ENCODE measurements at places on chromosomes 2 and 18.

DNA sequence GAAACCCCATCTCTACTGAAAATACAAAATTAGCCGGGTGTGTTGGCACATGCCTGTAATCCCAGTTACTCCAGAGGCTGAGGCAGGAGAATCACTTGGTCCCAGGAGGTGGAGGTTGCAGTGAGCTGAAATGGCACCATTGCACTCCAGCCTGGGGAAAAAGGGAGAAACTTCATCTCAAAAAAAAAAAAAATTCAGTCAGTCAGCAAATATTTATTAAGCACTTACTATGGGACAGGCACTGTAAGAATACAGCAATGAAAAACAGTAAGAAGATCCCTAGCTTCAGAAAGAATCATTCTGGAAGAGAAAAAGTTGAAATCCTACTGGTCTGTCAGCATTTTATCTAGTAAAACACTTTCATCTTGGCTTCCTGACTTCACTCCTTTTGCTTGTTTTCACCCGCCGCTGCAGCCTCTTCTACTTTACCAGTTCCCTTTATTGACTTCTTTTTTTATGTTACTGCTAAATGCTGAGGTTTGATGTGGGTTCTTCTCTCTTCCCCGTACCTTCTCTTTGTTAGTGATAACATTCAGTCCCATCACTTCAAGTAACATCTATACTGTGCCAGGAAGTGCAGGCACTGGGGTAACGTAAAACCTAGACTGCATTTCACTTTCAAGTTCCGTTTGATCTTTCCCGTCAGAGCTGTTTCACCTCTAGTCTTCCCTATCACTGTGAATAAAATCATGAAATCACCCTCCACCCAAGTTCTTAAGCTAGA lies 10.8 kb upstream of the TAF4B start:
- no peak for DNase-seq

DNA sequence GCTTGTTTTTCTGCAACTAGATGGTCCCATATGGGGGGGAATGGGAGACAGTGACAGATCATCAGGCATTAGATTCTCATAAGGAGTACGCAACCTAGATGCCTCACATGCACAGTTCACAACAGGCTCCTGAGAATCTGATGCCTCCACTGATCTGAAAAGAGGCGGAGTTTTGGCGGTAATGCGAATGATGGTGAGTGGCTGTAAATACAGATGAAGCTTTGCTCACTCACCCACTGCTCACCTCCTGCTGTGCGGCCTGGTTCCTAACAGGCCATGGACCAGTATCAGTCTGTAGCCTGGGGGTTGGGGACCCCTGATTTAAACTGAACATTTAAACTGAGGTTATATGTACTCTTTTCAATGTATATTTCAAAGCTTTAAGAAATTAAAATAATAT lies 40.7 kb downstream of the SOS1 start:
- DNase-seq, result no peak

- no peak for DNase-seq
Measured at GRCh38 chr2:164794016-164794415, 47.6 kb downstream of the COBLL1 start.

DNA sequence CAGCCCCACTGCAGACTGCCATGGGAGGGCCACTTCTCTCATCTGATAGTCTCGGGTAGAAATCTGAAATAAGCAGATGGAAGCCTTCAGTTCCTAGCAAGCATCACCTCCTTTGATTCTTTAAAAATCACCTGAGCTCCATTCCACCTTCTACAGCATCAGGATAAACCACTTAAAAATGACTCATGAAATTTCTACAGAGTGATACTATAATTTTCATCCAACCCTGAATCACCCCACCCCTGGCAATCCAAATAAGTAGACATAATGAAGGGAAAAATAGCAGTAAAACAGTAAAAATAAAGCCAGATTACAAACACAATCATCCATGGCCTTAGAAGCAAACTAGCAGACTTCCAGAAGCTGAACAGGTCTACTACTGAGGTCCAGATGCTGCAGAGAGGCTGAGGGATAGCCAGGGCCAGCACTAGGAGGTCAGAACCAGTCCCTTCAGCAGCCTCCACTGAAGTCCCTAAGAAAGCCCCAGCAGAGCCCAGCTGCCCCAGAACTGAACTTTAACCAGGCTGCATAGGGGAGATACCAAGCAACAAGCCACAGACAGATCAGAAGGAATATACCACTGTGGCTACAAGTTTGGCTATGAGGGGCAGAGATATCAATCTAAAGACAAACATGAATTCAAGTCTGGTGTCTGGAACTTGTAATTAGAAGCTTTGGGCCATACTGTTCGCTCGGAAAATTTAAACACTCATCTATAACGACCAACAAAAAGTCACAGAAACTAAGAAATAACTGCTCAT lies 54.7 kb upstream of the RNU4ATAC start:
- no peak for DNase-seq

DNA sequence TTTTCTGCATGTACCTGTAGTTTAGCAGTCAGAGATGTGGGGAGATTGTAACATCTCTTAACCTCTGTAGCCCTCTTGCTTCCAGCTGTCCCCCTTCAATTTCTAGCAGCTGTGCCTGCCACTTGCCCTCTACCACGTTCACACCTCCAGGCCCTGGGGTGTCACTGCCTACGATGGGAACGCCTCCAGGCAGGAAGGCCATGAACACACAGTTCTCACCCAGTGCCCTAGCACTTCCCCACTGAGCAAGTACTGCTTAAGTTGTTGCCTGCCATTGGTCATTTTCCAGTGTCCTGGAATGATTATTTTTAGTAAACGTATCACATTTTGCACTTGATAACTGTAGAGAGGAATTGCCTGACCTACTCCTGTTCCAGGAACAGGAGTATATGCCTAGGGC lies 77.1 kb upstream of the B3GNT7 start:
- DNase-seq, result no peak

DNA sequence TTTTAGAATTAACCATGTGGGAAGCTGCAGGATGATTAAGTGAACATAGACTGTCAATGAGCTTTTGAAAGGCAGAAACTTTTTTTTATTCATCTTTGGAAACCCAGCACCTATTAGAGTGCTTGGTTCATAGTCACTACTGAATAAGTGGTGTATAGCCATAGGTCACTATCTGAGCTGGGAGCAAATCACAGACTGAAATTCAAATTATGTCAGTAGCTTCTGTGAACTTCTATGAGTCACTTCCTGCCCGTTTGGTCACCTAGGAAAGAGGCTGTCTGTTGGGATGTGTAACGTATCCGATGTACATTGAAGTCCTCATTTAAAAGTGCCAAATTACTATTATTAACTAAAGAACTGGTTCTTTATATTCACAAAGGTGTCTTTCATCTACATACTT lies 20.5 kb upstream of the SLC40A1 start:
- DNase-seq, result no peak

- peak; percentile 77 for DNase-seq
Measured at GRCh38 chr2:153871231-153872221, at the start of gene GALNT13. Gene GALNT13 (plus strand): TSS chr2:153871922.
